ENCODE measurements at places on chromosomes 6 and 20. TPM values are rescaled to one million over a fixed set of nuclear protein-coding genes. Genes with fewer than 3 reads are reported as not detected.
A peak's percentile ranks its signal among the peaks of the same experiment; 100 is the strongest.

Gene WFDC5
- not detected for total RNA-seq

Gene KLC4
- 11.3 TPM for total RNA-seq

Gene ZSCAN23
- 0.82 TPM for total RNA-seq

Gene ID4
- 8.3 TPM for total RNA-seq

Gene PTCHD4
- 9.4 TPM for total RNA-seq

Gene SSR1
- total RNA-seq: 283 TPM

Gene UNC5CL
- not detected for total RNA-seq

Gene ANKEF1
- total RNA-seq: not detected

Gene CCN5
- total RNA-seq: 0.14 TPM

- DNase-seq: peak; percentile 79
Observed at GRCh38 chr20:49928411-49929141, 7.6 kb upstream of the RNF114 start.

- DNase-seq: no peak
Observed at GRCh38 chr20:3802524-3803239, 6.6 kb downstream of the CDC25B start.

DNA sequence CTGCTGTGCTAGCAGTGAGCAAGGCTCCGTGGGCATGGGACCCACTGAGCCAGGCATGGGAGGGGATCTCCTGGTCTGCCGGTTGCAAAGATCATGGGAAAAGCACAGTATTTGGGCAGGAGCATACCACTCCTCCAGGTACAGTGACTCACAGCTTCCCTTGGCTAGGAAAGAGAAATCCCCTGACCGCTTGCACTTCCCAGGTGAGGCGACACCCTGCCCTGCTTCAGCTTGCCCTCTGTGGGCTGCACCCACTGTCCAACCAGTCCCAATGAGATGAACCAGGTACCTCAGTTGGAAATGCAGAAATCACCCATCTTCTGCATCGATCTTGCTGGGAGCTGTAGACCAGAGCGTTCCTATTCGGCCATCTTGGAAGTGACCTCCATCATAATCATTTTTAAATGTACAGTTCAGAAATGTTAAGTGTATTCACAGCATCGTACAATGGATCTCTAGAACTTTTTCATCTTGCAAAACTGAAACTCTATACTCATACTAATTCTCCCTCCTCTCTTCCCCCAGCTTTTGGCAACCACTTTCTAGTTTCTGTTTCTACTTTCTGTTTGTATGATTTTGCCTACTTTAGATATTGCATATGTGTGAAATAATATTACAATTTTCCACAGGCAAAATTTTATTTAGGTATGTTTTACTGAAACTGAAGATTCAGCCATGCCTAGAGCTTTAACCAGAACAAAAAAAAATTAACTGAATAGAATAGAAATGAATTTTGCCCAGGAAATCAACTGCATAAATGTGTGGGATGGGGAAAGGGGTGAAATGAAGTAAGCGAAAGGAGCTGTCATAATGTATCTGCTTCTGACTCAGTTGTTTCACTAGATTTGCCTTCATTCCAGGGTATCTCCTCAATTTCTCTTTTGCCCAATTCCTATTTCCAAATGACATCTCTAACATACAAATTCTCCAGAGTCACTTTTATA is 100.0 kb downstream of the RWDD2A start:
- no peak for DNase-seq

GRCh38 chr20:7967199-7967844 is 27.1 kb upstream of the HAO1 start:
- peak; percentile 68 for DNase-seq

- DNase-seq: peak; percentile 30
Observed at GRCh38 chr6:683742-684440, 9.0 kb downstream of the EXOC2 start.

DNA sequence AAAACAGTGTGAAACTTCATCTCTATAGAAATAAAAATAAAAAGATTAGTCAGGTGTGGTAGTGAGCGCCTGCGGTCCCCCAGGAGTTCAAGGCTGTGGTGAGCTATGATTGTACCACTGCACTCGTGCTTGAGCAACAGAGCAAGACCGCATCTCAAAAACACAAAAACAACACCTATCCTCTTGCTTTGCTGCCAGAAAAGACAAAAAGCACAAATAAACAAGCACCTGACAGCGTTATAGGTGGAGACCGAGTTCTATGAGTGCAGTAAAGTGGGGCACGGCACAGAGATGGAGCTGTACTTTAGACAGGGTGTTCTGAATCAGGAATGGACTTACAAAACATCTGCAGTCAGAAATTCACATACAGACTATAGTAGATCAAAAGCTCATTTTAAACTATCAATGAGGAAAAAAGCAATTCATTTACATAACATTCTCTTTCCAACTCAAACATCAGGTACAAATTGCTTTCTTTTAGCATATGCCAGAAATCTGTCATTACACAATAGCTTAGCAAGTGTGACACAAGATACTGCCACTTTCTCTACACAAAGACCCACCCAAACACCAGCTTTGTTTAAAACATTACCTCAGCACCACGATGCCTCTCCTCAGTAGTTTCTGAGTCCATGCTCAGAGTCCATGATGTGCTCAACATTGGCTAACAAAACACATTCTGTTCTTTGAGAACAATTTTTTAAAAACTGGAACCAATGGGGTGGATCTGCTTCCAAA is 10.1 kb downstream of the EZR start:
- DNase-seq: no peak

GRCh38 chr6:20286968-20287565 is 74.8 kb upstream of the MBOAT1 start:
- no peak for DNase-seq

DNA sequence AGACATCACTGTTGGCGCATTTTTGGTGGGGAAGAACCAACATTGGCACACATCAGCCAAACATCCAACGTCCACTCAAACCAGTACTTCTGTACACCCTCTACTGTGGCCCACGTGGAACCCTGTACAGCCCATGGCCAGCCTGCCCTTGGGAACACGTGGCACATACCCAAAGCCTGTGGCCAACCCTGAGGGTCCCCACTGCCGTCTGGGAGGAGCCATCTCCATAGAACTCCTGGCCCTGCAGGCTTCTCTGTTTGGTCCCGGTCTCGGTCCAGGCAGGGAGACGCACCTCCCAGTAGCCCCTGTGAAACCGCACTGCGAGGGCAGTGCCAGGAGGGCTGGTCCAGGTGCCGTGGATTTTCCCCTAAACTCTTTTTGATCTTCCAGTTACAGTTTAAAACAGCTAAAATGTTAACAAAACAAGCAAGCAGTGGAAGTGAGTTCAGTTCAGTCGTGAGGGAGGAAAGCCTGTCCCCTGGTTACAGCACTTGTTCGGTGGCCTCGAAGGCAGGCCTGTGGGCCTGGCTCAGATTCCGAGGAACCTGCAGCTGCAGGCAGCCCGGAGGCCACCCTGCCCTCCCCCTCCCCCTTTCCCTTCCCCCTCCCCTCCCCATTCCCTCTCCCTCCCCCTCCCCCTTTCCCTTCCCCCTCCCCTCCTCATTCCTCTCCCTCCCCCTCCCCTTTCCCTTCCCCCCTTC is 233.7 kb downstream of the DLL1 start:
- DNase-seq: no peak

DNA sequence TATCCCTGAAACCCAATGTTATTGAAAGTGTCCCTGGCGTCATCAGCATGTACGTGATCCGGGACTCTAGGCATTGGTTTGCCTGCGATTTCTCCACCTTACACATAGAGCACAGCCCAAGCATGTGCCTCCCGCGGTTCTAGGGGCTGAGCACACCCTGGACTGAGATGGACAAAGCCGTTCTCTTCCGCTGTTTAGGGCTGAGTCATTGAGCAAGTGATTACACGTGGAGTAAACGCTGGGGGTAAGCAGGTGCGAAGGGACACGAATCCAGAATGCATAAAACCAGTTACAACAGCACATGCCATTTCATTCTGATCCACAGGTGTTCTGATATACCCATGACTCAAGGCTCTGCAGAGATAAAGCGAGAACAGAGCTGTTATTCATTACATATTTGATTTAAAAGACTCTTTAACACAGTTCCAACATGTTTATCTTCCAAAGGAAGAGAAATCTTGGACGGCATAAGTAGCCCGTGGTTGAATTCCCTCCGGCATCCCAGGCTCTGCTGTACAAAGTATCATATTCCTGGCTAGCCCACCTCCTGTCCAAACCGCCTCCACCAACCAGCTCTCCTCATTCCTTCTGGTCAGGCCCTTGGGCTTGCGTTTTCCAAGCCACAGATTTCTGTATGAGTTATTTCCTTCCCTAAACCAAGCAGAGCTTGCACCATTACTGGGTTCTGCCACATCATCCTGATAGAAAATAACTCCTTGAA is 36.1 kb upstream of the THBS2 start:
- DNase-seq: no peak

DNA sequence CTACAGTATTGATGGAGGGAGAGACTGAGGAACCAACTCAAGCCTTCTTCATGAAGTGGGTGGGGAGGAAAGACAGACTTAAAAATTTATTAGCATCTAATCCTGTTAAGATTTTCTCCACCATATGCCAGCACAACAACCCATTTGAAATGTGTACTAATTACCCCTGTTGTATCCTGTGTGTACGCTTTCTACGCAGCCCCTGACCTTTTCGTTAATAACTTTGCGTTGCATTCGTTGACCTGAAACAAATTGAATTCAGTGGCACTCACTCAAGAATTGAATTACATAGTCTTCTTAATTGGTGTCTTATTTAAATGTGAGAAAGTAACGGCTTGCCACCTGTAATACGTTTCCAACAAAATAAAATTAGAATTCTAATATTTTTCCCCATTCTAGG is 113.9 kb downstream of the LINC00237 start:
- DNase-seq: no peak

- no peak for DNase-seq
Observed at GRCh38 chr20:59448851-59449444, 148.5 kb downstream of the EDN3 start.

DNA sequence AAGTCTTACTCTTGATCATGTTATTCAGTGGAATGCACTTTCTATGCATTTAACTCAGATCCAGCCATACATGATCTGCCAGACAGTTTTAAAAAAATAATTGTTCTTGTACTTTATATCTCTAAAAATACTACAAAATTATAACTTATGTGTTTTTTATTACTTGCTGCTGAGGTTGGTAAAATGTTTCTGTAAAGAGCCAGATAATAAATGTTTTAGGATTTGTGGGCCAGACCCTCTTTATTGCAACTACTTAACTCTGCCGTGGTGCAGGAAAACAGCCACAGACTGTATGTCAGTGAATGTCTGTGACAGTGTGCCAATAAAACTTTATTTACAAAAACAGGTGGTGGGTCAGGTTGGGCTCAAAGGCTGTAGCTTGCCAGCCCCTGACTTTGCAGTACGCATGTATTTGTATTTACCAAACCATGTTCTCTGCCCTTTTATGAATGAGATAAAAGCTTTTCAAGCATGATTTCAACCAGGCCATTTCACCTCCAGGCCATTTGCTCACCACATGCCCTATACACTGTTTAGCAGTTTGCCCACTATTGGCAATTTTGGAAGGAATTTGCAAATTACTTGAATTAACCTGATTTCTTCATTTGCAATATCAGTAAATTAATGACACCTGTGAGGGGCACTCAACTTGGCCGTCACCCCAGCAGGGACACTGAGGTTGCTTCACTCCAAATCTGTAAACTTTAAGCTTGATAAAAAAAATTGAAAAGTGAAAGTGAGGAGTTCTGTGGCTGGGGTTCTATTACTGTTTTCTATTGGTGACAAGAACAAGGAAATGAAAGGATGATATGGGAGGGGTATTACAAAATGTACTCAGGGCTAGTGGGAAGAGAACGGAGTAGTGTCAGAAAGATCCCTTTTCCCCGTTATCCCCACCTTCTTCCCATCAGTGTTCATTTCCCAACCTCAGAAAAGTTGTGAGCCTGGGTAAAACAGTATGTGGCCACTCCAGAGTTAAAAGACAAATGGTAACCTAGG is 133.4 kb downstream of the CEBPB start:
- no peak for DNase-seq

DNA sequence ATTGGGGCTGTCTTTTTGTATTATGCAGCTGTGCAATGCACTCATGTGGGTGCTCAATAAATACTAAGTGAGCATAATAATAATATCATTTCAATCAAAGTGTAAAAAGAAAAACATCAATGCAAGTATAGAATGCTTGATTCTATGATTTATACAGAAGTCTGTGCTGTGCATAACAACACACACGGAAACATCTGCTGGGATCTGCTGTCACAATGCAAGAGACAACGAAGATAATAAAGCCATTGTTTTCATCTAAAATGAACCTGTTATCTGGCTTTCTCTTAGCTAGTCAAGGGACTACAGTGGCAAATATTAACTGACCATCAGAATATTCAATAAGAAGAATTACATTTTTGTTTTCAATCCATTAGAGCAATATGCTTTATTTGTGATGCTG is 1156.9 kb upstream of the MAP3K7 start:
- no peak for DNase-seq

DNA sequence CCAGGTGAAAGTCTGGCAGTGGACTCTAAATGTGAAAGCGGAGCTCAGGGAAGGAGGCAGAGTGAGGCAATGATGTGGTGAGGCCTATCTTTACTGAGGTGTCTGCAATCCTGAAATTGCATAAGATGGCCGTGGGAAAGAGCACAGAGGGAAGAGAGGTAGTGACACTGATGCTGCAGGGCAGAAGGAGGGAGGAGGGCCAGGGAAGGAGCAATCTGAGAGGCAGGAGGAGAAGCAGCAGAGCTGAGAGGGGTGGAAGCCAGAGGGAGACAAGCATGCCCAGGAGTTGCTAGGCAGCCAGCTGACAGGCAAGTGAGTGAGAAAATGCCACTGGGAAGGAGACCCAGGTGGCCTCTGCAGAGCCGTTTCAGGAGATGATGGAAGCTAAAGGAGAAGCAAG is 97.4 kb upstream of the CNR1 start:
- DNase-seq: no peak

DNA sequence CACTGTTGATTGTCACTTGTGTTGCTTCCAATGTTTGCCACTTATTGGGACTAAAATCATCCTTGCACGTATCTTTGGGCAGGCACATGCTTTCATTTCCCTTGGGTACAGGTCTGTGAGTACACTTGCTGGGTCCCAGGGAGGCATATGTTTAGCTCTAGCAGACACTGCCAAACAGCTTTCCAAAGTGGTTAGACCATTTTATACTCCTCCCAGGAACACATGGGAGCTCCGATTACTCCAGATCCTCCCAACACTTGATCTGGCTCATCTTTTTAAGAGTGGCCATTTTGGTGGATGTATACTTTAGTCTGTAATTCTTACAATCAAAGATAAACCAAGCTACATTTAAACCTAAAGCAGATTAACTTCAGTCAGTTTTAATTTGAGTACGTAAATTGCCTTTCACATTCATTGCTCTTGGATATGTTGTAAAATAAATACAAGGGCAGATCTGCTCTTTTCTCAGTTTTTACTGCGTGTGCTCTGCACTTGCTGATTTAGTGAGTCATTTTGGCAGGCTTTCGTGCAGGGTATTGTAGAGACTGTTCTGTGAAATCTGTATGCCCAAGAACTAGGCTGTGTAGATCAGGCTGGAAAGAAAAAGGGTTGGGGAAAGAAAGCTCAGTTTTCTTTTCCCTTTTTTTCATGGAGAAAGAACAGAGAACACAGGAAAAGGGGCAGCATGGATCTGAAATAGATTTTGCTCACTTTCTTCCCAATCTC is 19.5 kb downstream of the SLC22A1 start:
- peak; percentile 54 for DNase-seq

DNA sequence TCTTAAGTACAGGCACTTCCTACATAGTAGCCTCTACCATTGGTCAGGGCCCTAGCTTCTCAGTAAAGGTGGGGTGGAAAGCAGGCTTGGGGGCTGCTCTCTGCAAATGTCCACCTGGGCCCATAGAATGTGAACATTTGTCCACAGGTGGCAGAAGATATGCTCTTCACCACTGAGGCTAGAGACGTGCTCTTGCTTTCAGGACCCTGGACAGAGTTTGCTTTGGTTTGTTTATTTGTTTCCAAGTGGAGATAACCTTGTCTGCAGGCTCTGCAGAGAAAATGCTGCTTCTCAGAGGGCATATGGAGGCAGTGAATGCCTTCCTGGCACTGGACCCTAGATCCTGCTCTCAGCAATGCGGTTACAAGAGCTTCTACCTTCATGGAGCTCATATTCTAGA is 129.0 kb downstream of the F13A1 start:
- DNase-seq: no peak
